CD4-positive, alpha-beta T cell treated with Interleukin-15 for 4 hours (primary cell): ENCODE measurements at places on chromosomes 3 and 15.

DNA sequence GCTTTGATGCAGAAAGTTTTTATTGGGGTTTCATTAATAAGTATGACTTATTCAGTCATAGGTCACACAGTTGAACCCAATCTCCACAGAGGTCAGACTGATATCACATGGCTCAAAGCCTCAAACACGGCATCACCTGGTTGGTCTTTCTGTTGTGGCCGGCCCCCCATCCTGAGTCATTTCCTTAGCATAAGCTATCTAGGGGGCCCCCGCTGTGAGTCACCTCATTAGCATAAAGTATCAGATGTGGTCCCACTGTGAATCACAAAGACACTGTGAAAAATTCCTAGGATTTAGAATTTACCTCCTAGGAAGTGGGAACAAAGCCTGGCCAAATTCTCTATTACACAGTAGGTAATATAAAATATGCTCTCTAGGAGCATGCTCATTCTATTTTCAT lies 502.2 kb downstream of the PYDC2 start:
- DNase-seq: no peak

DNA sequence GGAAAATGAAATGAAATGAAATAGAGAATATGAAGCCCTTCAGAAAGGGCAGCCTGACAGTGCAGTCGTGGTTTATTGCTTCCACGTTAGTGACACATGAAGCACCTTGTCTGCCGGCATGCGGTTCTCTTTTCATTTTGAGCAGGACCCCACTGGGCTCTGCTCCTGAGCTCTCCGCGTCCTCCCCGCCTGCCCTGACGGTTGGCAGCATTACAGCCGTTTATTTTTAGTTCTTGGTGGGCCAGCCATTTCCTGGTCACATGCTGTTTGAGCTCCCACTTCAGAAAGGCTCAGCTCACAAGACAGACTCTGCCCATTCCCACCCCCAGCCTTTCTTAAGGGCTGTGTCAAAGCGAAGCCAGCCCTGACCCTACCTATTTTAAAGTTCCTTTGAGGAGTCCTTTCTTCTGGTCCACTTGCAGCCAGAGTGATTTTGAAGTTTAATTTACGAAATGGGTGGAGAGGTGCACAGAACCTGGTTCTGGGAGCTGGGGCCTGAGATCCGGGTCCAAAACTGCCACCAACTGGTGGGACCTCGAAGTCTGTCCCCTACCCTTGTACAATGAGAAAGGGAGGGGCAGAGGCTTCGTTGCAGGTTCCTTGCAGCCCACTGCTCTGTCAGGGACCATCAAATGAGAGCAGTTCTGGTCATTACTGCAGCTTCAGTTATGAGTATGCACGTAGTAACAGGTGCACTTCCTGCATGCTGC lies 60.1 kb downstream of the MGLL start:
- no peak for DNase-seq

DNA sequence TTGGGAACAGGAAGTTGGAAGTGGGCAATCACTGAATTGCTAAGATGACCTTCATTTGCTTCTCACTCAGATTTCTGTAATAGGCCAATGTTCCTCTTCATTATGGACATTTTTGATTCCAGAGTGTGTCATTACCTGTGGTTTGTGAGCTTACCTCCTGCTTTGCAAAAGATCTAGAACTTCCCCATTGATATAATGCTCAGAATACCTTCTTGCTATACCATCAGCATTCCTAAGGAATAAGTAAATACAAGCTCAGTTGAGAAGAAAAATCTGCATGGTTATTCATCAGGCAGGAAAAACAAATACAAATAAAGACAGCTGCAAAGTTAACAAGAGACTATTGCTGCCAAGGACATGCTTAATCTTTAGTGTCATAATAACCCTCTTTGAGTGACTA lies 5.6 kb upstream of the RPL14 start:
- DNase-seq: no peak

GRCh38 chr15:52797625-52798501 lies 7.7 kb upstream of the ONECUT1 start:
- no peak for DNase-seq

- no peak for DNase-seq
These were observed 102.6 kb upstream of the SLC6A6 start for GRCh38 chr3:14299767-14300166.
